ENCODE measurements at places on chromosomes 3 and 15.

GRCh38 chr3:69532547-69533224 lies 146.8 kb upstream of the FRMD4B start:
- DNase-seq = no peak
- H3K4me1 ChIP-seq = no peaks in the 10 kb centered on the region
- no peak overlapping the region for H3K4me3 ChIP-seq

- DNase-seq = no peak
- no peak overlapping the region for H3K4me3 ChIP-seq
- H3K27me3 ChIP-seq = no peaks in the 10 kb centered on the region
Measured at GRCh38 chr15:57589754-57590153, 1.9 kb upstream of the MYZAP start.

- H3K36me3 ChIP-seq = no peaks in the 10 kb centered on the region
- no peak for DNase-seq
- no peaks in the 10 kb centered on the region for H3K4me1 ChIP-seq
- H3K27ac ChIP-seq = no peak overlapping the region
- no peak overlapping the region for H3K4me3 ChIP-seq
- no peaks in the 10 kb centered on the region for H3K27me3 ChIP-seq
Measured at GRCh38 chr15:89184357-89184756, 37.0 kb downstream of the RLBP1 start.

- no peak overlapping the region for H3K4me3 ChIP-seq
- H3K27ac ChIP-seq = no peak overlapping the region
- no peaks in the 10 kb centered on the region for H3K4me1 ChIP-seq
- H3K27me3 ChIP-seq = no peaks in the 10 kb centered on the region
- DNase-seq = no peak
- no peaks in the 10 kb centered on the region for H3K36me3 ChIP-seq
Measured at GRCh38 chr3:13570391-13571194, 21.7 kb downstream of the FBLN2 start.

Data from H1 (cell line).